ENCODE measurements at places on chromosomes 12 and 14.

GRCh38 chr12:124022161-124022560 lies 49.1 kb downstream of the ZNF664 start:
- no peak for DNase-seq

GRCh38 chr12:116703214-116703795 lies 34.6 kb downstream of the SPRING1 start:
- DNase-seq: peak; percentile 47

- no peak for DNase-seq
These were observed 51.9 kb downstream of the MAP1LC3B2 start for GRCh38 chr12:116610971-116611541.

- peak; percentile 24 for DNase-seq
These were observed 5.8 kb downstream of the WSB2 start for GRCh38 chr12:118055144-118055557.

GRCh38 chr14:93902619-93903307 lies 24.4 kb upstream of the FAM181A start:
- DNase-seq: no peak

GRCh38 chr12:93047118-93047517 lies 118.0 kb upstream of the EEA1 start:
- no peak for DNase-seq

DNA sequence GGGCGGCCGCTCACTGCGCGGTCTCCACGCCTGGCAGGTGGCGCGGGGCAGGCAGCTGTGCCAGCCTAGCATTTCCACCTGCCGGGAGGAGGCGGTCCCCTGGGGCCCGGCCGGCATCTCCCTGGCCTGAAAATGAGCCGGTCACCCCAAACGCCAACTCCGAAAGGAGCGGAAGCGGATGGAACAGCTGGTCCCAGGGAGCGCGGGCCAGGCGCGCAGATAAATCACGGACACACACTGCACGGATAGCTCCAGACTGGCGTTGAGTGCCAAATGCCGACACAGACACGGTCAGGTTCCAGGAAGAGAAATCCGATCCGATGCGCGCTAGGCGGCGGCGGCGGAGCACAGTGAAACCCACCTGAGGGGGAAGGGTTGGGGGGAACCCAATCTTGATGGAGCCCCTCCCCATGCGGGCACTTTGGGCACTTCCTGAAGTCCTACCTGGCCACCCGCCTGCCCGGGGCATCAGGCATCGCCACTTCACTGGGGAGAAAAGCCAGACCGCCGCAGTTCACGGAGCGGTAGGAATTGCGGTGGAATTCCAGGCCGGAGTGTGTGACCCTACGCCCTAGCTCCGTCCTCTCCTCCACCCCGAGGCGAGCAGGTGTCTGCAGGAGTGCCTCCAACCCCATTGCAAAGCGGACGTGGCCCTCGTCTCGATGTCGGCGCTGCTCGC lies 624 bp upstream of the PLEKHD1 start:
- DNase-seq: no peak

- DNase-seq: no peak
These were observed 406.6 kb upstream of the SYT1 start for GRCh38 chr12:78457938-78458337.

GRCh38 chr12:2751686-2752085 lies 43.1 kb upstream of the FKBP4 start:
- no peak for DNase-seq

GRCh38 chr12:26017484-26018211 lies 59.2 kb downstream of the RASSF8 start:
- DNase-seq: no peak

- no peak for DNase-seq
These were observed 115.9 kb downstream of the ETV6 start for GRCh38 chr12:11765421-11765816.

DNA sequence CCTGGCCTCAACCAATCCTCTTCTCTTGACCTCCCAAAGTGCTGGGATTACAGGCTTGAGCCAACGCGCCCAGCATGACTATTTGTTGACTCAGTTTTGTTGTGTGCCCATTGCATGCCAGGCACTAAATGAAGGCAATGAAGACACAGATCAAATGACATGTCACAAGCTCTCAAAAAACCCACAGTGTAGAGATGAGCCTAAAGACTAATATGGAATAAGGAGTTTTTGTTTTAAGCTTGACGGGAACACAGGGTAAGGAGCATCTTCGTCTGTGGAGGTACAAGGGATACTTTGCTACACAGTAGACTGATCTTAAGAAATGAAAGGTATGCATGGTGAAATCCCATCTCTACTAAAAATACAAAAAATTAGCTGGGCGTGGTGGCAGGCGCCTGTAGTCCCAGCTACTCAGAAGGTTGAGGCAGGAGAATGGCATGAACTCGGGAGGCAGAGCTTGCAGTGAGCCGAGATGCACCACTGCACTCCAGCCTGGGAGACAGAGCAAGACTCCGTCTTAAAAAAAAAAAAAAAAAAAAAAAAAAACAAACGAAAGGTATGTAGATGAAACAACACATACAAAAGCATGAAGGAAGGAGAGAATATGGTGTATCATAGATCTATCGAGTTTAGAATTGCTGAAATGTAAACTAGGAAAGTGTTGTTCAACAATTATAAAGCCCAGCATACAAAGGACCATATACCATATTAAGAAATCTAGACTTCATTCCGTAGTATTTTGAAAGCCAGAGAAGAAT lies 122.1 kb upstream of the PTPRB start:
- DNase-seq: no peak

- no peak for DNase-seq
These were observed 35.5 kb downstream of the TMBIM6 start for GRCh38 chr12:49776858-49777257.

- no peak for DNase-seq
These were observed 78.0 kb downstream of the NOC4L start for GRCh38 chr12:132222096-132222807.

GRCh38 chr12:89909753-89910152 lies 201.1 kb upstream of the ATP2B1 start:
- DNase-seq: no peak

DNA sequence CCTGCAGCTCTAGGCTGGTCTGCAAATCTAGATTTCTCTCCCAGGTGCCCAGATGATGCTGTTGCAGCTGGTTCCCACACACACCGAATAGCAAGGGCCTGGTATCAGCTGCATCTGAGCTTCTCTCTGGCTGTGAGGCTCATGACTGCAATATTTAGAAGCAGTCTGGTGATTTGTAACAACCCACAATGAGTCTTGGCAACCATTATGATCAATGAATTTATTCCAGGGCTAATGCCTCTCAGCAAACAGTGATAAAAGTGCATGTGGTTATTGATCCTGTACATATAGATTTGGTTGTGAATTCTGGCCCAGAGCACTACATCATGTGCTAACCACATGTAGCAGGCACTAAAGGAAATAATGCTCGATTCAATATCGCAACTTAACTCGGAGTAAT lies 114.3 kb downstream of the ASCL4 start:
- no peak for DNase-seq

- no peak for DNase-seq
These were observed 104.8 kb upstream of the DIO3 start for GRCh38 chr14:101456246-101457175.

GRCh38 chr14:94451091-94451771 lies 1.4 kb downstream of the SERPINA11 start:
- DNase-seq: no peak

- no peak for DNase-seq
These were observed 10.2 kb upstream of the PLA2G1B start for GRCh38 chr12:120337730-120338129.

- no peak for DNase-seq
These were observed 86.6 kb downstream of the MIA2 start for GRCh38 chr14:39320318-39320717.

DNA sequence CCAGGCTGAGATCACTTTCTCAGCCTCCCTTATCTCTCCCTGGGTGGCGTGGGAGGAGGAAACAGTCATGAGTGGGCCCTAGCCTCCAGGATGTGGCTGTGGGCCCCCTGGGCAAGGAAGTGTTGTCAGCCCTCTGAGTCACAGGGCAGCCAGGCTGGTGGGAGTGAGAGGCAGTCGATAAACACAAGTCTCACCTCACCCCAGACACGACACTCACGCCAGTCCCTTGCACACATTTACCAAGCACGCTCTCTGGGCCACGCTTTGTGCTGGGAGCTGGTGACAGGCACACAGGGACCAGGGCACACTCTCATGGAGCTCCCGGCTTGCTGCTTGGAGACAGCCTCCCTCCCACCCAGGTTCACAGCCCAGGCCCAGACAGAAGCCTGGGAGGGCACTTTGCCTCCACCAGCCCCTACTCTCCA lies 1.9 kb upstream of the KRT79 start:
- DNase-seq: no peak

- no peak for DNase-seq
These were observed 326.6 kb downstream of the BTG1 start for GRCh38 chr12:91819132-91819447.

DNA sequence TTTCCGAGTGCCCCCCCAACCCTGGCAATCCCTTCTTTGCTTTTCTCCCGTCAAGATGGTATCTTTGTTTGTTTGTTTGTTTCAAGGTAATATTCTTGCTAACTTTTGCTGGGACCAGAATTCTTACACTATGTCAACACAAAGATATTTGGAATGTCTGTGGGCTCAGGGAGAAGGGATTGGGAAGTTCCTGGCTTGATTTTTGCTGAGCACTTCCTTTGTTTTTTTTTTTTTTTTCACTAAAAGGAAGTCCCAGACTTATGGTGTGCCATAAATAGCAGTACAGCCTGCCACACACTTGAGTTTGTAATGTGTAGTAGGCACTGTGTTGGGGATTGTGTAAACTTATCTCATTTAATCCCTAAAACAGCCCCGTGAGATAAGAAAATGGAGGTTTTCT lies 11.2 kb upstream of the RNU6-7 start:
- DNase-seq: no peak

DNA sequence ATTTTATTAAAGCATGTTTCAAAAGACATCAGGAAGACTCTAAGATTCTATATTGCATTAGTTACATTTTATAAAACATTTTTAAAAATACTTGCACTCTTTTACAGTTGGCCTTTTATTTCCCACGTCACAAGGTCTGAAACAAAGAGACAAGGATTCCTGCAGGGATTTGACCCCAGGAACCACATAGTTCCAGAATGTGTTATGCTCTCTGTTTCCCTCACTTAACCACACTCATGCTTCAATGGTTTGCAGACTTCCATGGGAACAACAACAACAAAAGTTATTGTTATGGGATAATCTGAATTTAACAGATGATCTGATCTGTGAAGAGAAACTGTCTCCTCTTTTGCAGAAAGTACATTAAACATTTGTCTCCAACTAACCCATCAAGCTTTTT lies 104.3 kb upstream of the PPFIA2 start:
- DNase-seq: no peak

DNA sequence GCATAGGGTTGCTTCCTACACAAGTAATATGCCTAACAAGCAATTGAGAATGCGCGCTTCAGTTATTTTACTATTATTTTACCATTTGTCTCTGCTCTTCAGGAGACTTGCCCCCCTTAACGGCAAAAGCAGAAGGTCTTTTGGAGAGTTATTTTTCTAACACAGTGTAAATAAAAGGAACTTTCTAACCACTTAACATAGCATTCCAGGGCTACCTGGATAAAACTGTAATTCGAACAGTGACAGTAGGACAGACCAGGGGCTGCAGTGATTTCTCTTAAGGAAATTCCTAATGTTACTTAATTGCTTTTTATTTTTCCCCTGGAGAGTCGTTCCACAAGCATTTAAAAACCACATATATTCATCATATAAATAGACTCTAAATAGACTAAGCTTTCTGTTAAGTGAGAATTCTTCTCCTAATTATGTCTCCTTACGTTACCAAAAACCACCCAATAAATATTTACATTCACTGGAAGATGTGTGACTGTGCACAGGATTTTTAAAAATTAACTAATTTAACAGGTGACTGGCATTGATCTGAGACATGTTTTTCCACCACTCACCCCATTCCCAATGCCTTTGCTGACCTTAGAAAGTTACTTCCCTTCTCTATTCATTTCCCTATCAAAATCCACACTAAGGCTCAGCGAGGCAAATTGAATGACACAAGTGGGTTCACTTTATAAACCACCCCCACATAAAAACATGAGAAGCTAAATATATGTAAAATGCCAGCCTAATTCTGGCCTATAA lies 72.4 kb downstream of the RNF34 start:
- no peak for DNase-seq

- no peak for DNase-seq
These were observed 465.5 kb upstream of the ATP2B1 start for GRCh38 chr12:90174198-90174510.

GRCh38 chr12:131370321-131370720 lies 340.6 kb upstream of the SFSWAP start:
- no peak for DNase-seq

- no peak for DNase-seq
These were observed 1.9 kb upstream of the BICD1 start for GRCh38 chr12:32104572-32105355.

DNA sequence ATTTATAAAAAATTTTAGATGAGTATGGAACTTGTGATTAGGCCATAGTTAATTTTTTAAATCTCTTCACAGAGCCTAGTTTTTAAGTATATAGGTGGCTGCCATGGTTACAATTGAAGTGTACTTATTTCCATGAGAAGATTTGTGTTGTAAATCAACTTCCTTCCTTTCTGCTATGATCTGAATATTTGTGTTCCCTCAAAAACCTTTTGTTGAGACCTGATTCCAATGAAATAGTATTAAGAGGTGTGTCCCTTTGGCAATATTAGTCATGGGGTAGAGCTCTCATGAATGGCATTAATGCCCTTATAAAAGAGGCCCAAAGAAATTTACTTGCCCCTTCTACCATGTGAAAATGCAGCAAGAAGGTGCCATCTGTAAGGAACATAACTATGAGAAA lies 28.8 kb downstream of the ETNK1 start:
- no peak for DNase-seq

- DNase-seq: no peak
These were observed 39.5 kb downstream of the L2HGDH start for GRCh38 chr14:50272498-50272897.

GRCh38 chr12:56877195-56878009 lies 56.8 kb downstream of the SDR9C7 start:
- DNase-seq: no peak

DNA sequence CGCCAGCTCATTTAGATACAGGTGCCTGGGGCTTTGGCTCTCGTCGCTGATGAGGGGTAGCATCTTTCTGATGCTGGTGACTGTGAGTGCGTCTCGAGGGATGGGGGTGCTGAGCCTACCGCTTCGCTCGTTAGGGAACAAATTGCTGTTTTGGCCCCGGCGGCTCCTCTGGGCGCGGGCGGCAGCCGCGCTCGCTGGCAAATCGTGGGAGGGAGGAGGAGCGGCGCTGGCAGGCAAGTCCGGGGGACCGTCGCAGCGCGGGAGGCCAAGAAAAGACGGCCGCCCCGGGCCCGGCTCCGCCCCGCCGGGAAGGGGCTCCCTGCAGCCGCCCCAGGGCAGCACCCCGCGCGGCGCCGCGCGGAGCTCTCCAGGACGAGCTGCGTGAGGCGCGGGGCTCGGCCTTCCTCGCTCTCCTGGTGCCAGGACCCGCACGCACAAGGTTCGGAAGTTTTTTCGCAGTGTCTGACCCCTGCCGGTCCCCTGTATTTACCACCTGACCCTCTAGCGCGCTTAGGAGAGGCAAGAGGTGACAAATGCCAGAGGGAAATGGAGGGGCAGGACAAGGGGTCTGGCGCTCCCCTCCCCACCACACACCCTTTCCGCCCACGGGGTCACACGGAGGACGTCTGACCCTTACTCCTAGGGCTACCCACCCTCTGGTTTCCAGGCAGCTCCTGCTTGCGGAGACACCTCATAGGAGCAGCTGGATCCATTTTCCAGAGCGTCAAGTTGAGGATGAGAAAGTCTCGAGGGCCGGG lies 899 bp upstream of the KCNH3 start:
- DNase-seq: no peak
